ENCODE measurements at places on chromosomes 1 and 21.

DNA sequence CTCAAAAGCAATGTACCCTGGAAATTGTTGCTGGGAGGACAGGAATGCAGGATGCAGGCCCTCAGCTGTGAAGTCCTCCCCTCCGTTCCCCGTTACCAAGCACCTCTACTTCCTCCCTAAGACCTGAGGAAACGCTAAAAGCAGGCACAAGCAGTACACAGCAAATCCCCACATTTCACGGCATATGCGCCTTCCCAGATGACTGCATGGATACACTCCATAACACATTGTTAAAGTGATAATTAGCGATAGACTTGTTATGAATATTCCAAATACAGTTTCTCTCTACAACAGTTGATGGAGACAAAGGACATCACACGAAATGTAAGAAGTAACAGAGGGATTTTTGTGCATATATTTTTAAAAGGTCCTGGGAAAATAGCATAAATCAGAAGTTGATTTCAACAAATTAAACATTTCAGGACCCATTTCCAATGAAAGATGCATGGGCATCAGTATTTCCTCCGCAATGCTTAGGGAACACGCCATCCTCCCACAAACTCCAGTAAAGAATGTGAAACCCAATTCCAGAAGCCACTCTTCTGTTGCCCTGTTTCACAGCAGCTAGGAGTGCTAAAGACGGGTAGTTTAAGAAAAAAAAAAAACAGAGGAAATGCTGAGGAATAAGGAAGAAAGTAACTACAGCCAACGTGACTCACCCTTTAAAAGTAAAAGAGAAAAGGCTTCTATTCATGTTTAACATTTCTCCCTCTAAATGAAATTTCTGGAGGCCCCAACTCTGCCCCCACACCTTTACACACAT, 75.5 kb downstream of the HIVEP3 start:
- no peak for DNase-seq

DNA sequence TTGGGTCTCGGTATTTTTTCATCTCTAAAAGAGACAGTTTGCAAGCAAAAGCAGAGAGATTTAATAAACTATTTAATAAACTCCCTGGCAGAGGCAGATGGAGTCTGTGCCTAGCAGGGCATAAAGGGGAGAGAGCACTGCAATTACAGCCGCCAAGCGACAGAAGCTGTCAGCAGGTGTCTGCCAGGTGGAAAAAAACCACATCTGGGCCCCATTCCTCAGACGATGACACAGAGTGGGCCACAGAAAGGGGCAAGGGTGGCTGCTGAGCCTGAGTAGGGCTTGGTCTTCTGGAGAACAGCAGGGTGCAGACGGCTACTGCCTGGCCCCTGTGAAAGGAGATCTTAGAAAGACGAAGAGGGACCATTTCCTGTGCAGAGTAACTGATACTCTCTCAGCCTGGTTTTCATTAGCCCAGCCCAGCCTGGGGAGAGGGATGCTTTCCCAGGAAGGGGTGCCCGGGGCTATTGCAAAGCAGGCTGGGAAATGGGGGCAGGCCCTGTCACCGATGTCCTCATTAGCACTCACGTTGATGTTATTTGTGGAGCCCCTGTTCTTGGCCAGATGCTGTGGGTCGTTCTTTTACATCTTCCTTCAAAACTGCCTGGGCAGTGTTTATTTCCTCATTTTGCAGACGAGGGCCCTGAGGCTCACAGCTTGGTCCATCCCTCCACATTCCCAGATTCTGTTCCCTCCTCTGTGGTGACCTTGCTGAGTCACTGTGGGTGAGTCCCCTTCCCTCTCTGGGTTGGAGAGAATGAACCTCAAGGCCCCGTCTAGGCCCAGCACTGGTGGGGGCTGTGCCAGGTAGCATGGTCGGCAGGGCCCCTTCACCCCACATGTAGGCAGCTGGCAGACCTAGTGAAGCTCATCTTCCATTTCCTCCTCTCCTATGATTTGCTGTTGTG, 472.7 kb downstream of the PTPRU start:
- no peak for DNase-seq

DNA sequence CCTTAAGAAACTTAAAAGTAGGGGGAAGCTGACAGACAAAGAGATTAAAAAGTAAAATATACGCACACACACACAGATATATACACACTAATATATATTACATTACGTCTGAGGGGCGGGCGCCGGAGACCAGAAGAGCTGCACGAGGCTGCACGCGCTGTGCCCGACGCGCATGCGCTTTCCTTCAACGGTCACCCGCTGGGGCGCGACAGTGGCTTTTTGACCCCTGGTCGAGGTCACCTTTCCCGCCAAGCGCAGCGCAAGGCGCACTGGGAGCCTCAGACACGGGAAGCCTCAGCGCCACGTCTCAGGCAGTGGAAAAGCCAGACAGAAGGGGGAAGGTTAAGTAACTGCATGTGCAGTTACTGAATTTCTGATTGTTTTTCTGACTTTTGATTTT, at the start of gene HORMAD1:
Gene HORMAD1 (minus strand): TSS at position 193 of the 400 bp plus-strand sequence. CDS start 1,390 bp downstream, outside the sequence.
- DNase-seq, result no peak

DNA sequence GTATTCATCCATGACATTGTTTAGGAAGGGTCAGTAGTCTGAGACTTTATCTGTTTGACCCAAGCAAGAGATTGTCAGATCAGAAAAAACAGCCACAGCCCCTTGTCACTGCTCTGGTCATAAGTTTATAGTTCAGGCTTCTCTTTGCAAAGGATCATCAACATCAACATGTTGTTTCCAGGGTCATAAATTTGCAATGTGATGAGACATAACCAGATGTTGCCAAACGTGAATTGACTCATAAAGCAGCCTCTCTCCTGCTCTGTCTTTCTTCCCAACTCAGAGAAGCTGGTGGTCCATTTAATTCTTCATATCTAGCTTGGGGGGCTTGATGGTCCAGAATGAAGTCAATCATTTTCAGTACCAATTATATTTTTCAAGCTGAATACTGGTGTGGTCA, 507.2 kb upstream of the PBX1 start:
- DNase-seq, result no peak

GRCh38 chr1:173190101-173190936, 16.8 kb downstream of the TNFSF4 start:
- no peak for DNase-seq

GRCh38 chr1:193079187-193079586, 19.8 kb downstream of the RO60 start:
- no peak for DNase-seq

- no peak for DNase-seq
These were observed 200.2 kb downstream of the APP start for GRCh38 chr21:25970254-25970930.

DNA sequence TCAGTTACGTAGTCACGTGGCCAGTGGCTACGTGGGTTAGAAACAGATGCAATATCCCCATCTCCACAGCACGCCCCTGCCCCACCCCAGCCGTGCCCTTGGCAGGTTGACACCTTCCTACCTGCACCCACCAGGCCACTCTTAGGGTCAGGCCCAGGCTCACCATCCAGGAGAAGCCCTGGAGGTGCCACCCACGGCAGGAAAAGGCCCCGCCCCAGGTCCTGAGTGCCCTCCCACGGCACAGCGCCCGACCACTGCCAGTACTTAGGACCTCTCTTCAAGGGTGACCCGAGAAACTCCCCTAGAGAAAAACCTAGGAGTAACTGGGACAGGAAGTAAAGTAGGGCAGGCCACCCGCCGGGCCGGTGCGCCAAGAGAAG, 1.5 kb downstream of the C1orf35 start:
- no peak for DNase-seq

DNA sequence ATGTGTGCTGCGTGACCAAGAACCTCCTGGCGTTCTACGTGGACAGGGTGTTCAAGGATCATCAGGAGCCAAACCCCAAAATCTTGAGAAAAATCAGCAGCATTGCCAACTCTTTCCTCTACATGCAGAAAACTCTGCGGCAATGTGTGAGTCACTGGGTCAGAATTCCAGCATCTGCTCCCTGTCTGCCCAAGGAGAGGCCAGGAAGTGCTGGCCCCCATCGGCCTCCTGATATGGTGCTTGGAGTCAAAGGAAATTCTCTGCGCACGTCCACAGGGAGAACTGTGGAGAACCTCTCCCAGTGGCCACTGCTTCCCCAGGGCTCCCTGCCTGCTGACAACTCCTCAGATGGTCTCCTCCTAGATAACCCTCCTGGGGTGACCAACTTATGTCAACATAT, 25.6 kb upstream of the IL20 start:
- no peak for DNase-seq

- no peak for DNase-seq
These were observed 31.9 kb downstream of the LDLRAD2 start for GRCh38 chr1:21843996-21844395.

- DNase-seq, result no peak
These were observed 7.5 kb upstream of the KPNA6 start for GRCh38 chr1:32100359-32100758.

GRCh38 chr1:239802275-239802674, 289.4 kb upstream of the FMN2 start:
- DNase-seq, result no peak

DNA sequence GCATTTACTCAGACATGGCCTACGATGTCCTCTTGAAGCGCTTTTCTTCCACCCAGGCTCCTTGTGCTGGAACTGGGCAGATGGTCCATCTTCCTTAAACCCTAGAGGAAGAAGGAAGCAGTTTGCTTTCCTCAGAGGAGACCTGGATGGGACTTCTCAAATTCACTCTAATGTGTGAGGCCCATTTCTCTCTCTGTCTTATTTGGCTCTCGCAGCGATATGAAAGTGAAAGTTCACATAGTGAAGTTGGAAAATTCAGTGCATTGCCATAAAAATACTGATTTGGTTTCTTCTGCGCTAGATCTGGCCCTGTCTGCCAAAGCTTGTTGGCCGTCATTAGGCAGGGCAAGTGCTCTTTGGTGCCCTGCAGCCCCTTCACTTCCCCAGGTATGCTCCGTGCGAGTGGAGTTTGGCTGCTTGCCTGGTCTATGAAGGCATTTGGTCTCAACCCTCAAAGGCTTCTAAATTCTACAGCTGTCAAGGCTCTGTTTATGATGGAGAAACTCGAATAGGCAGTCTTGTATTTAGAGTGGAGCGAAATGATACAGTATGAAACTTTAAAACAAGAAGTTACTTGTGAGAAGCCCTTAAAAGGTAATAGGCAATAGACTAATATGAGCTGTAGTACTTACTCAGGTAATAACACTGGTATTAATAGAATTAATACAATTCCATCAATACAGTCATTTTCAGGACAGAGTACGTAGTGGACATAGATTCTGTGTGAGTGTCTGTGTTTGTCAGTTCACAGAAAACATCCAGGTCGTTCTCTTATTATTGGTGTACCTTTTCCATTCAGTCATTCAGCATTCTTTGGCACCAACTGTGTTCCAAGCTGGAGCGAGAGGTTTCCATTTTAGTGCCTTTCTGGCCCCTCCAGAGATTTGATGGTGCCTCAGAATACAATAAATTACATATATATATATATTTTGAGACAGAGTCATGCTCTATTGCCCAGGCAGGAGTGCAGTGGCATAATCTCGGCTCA, 20.5 kb downstream of the SZRD1 start:
- DNase-seq, result no peak
